ENCODE measurements at places on chromosomes 11 and 22.
A peak's percentile ranks its signal among the peaks of the same experiment; 100 is the strongest.

DNA sequence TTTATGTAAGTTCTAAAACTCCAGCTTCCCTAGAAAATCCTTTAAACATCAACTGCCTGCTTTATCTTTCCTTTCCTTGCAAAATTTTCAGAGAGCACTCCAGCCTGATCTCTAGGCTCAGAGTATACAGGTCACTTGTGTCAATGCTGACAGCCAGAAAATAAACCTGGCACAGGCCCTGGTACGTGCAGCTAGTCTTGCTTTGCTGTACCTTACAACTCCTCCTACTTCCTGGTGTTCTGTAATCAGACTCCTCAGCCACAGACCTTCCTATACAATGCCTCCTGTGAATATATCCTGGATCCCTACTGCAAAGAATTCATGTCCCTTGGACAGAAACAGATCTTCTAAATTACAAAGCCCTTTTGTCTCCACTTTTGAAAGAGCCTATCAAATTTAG, 24.2 kb upstream of the TMEM123 start:
- peak; percentile 8 for DNase-seq

GRCh38 chr11:17722000-17722643, 2.8 kb downstream of the MYOD1 start:
- DNase-seq = no peak

DNA sequence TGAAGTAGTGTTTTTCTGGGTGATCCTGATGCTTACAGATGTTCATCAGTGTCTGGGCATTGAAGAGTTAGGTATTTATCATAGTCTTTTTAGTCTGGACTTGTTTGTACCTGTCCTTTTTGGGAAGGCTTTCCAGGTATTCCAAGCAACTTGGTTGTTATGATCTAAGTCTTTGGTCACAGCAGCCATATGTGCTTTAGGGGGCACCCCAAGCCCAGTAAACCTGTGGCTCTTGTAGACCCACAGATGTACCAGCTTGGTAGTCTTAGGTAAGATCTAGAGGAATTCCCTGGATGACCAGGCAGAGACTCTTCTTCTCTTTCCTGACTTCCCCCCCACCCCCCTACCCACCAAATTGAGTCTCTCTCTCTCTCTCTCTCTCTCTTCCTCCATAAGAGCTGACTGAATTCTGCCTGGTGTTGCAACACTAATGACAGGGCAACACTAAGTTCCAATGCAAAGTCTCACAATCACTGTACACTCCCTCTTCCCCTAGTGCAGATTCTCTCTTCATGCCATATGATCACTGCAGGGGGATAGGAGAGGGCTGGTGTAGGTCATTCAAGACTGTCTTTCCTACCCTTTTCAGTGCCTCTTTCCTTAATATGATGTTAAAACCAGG, 24.5 kb upstream of the MMP8 start:
- DNase-seq = no peak

DNA sequence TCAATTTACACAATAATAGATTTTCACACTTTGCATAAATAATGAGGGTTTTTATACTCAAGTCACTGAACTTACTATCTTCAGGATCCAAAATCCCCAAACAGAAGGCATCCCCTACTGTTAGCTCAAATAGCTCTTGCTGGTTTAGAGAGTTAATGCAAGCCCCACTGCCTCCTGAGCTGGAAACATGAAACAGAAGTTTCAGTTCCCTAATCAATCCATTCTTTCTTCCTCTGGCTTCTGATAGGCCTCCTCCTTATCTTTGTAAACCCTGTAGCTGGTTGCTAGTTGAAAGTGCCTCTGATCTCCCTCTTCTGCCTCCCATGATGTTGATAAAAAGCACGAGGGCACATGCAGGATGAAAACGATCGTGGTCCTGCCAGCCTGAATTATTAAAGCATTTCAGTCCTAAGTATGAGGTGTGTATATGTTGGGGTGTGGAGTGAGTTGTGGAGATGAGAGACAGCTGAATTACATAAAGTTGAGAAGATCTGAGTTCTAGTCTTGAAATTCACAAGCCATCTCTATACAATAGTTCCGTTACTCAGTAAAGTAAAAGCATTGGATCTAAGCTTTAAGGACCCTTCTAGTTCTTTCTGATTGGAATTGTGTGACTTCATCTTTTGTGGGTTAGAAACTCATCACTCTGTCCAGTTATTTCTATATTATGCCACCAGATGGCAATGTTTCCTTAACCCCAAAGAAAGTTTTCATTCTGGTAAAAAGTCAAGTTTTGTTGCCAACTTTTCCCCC, 35.0 kb upstream of the EHF start:
- no peak for DNase-seq

DNA sequence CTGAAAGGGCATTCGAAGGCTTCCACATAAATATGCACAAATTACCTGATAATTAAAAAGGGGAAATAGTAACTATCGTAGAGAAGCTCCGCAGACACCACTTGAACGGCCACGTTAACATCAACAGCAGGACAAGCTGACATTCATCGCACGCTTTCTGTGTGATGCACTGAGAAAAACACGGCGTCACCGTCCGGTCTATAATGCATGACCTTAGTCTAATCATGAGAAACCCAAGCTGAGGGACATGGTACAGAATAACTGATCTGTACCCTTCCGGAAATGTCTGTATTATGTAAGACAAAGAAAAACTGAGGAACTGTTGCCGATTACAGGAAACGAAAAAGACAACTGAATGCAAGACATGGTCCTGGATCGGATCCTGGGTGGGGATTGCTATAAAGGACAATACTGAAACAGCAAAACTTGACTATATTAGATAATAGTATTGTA, 678 bp upstream of the RANGAP1 start:
- DNase-seq = no peak

DNA sequence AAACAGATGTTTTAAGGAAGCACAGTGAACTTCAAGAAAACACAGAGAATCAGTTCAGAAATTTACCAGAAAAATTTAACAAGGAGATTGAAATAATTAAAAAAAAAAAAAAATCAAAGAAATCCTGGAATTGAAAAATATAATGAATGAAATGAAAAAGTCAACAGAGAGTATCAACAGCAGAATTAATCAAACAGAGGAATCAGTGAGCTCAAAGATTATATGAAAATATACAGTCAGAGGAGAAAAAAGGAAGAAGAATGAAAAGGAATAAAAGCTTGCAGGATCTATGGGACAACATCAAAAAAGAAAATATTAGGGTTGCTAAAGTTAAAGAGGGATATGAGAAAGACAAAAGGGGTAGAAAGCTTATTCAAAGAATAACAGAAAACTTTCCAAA, 82.3 kb downstream of the XRRA1 start:
- no peak for DNase-seq

DNA sequence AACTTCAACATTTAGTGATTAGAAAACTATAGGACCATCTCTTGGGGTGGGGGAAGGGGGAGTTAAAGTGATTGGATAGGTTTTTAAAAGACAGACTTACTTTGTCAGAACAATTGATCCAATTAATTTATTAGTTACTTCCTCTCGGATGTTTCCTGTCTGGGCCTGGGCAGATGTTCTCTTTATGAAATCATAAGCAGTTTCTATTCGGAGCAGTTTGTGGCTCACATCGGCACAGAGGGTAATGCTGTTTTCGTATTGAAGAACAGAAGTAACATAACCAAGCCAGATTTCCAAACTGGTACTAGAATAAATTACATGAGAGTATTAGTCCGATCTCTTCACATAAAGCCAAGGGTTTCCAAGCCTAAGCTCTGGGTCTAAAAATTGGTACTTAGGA, 20.6 kb downstream of the PIWIL3 start:
- no peak for DNase-seq

GRCh38 chr11:102727890-102728289, 3.1 kb upstream of the MMP8 start:
- DNase-seq = no peak

DNA sequence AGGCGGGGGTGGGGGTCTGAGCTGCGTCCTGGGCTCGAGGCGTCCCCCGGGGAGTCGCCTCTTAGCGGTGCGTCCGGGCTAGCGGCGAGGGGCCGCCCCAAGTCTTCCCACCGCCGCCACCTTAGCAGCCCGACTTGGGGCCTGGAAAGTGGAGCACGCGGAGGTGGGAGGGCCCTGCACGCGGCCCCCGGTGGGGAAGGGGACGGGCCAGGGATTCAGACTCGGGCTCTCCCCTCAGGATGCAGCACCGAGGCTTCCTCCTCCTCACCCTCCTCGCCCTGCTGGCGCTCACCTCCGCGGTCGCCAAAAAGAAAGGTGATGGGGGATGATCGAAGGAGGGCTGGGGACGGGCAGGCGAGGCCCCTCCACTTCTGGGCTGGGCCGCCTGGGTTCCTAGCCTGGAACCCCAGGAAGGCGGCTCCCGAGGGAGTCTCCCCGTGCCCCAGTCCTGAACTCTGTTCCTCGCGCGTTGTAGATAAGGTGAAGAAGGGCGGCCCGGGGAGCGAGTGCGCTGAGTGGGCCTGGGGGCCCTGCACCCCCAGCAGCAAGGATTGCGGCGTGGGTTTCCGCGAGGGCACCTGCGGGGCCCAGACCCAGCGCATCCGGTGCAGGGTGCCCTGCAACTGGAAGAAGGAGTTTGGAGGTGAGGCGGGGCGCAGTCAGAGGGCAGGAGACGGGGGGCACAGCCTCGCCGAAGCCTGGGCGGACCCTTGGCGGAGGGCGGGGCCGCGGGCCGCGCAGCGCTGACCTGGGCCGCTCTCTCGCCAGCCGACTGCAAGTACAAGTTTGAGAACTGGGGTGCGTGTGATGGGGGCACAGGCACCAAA, 563 bp downstream of the MDK start:
- DNase-seq = no peak

DNA sequence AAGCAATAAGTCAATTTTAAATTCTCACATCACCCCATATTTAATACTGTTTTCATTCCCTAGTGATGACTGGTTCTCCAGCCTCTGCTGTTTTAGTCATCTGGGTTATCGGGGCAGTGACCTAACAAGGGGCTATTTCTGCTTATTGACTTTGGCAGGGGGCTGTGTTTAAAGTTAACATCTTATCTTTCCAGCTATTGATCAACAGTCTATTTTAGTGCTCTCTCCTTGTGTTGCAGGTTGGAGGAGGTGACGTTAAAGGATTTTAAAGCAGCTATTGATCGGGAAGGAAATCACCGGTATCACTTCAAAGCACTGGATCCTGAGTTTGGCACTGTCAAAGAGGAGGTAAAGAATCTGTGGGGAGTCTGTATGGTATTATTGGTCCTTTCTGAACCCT, 7.7 kb upstream of the DLAT start:
- no peak for DNase-seq

- DNase-seq = no peak
These were observed 151.7 kb downstream of the SWAP70 start for GRCh38 chr11:9815486-9816136.

- no peak for DNase-seq
These were observed 15.1 kb downstream of the OR51E1 start for GRCh38 chr11:4658629-4659445.

DNA sequence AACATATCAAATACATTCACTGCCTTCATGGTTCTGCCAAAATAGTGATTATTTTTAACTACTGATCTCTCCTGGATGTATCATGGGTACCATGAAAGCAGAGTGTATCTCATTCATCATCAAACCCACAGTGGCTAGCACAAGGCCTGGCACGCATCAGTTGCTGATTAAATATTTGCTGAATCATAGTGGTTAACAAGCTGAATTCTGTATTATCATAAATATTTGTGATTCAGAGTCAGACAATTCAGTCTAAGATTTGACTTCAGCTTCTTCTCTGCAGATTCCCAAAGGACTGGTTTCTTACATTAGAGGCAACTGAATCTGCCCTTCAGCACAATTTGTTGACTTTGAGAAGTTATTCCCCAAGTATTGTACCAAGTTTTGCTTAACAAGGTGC, 715.8 kb upstream of the LRRC4C start:
- no peak for DNase-seq

DNA sequence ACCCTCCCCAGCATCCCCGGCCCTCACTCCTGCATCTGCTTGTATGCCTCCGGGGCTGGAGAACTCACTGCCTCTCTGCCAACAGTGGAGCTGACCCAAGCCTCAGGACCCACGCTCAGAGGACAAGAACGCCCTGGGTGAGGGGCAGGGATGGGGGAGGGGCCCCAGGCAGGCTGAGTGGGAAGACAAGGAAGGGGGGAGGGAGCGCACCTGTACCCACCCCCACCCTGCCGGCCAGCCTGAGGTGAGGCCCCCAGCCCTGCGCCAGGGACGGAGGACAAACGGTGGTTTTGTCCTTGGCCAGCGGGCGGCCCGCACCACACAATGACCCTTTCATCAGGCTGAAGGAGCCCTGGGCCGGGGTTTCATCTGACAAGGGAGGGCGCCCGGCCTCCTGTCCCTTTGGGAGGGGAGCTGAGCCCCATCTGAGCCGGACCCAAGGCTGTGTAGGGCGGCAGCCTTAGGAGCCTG, 10.0 kb downstream of the WNT7B start:
- no peak for DNase-seq

DNA sequence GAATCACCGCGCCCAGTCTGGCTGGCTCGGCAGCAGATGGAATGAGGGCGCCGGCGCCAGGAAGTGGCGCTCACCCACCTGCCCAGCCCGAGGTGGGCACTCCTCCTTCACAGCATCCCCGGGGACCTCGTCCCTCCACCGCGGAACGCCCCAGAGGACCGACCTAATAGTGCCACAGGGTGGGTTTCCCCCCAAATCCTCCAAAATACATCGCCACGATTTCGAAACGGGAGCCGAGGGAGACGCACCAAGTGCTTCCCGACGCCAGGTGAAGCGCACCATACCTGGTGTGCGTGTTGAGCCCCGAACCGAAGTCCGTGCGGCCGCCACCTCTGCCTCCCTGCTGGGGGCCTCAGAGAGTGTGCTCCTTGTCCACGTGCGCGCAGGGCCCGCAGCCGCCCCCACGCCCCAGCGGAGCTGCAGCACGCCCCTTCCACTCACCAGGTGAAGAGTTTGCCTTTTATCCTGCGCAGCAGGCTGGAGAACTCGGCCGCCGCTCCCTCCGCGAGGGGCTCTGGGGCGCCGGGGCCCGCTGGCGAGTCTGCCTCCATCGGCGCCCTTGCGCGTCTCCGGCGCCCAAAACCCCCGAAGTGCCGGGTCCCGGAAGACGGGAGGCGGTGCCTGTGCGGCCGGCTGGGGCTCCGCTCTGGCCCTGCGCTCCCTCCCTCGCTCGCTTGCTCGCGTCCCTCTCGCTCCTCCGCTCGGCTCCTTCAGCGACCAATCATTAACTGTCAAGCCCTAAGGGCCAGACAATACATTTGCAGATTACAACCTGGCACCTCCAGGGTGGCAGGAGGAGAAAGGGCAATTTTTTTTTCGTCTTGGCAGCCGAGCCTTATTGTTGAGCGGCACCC, at the start of gene SLC35F2:
TSS of gene SLC35F2 (minus strand) at position 571 of the 854 bp plus-strand sequence. CDS start at position 551, 20 bp downstream.
- peak; percentile 87 for DNase-seq

DNA sequence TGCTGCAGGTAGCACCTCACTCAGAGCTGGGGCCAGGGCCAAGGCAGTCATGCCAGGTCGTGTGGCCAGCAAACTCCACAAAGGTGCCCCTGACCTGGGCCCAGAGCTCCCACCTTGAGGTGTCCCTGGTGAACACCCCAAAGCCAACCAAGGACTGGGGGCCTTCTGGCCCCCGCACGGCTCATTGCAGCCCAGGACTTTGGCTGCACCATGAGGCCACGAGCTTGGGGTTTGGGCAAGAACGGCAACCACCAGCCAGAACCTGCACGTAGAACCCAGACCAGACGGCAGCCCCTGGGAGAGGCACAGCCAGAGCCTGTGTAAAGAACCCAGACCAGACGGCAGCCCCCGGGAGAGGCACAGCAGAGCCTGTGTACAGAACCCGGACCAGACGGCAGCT, 7.8 kb downstream of the LRRC56 start:
- no peak for DNase-seq

All from osteocyte (in vitro differentiated cells).